ENCODE measurements at places on chromosomes 2 and 18. TPM values are rescaled to one million over a fixed set of nuclear protein-coding genes. Genes with fewer than 3 reads are reported as not detected.

The DOK1 gene
- 6.9 TPM for polyA plus RNA-seq

The CLK1 gene
- polyA plus RNA-seq, result 123 TPM

The CD8B2 gene
- not detected for polyA plus RNA-seq

The KRTCAP3 gene
- 1.4 TPM for polyA plus RNA-seq

The FIGN gene
- polyA plus RNA-seq, result 0.99 TPM

The HTR2B gene
- 0.35 TPM for polyA plus RNA-seq

All from hindlimb muscle (tissue), 1 donor.